ENCODE measurements at places on chromosomes 7 and 10.

DNA sequence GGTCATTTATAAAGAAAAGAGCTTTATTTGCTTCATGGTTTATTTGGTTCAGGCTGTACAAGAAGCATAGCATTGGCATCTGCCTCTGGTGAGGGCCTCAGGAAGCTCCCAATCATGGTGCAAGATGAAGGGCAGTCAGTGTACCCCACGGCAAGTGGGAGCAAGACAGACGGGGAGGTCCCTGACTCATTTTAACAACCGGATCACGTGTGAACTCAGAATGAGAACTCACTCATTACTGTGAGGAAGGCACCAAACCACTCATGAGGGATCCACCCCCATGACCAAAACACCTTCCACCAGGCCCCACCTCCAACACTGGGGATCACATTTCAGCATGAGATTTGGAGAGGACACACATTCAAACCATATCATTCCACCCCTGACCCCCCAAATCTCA is 15.7 kb upstream of the CRYGN start:
- DNase-seq = no peak

- DNase-seq = no peak
These were observed 2.6 kb upstream of the ZNF438 start for GRCh38 chr10:31034098-31034909.

DNA sequence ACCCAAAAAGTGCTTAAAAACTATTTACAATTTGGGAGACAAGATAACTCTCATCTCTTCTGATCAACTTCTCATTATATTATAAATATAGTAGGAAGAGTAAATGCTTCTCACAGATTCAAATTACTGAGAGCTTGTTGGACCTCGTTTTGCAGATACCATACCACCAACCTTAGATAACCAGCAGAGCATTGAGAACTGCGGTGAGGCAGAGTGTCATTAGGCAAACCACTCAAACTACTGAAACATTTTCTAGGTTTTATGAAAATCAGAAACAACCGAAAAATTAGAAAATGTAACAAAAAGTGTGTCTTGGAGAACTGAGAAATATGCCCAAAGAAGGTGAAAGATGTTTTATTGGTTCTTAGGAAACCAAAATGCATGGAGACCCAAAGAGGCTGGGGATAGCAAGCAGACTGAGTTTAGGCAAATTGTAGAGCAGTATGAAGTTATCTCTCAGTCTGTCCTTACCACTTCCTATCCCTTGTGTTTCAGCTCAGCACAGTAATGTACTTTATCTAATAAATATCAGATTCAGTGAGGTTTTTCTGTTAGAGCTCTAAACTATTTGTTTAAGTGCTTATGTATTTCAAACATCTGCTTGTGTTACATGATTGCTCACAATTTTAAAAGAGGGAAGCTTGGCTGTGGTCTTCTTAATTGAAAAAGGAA is 77.9 kb downstream of the HECTD2 start:
- DNase-seq = no peak

DNA sequence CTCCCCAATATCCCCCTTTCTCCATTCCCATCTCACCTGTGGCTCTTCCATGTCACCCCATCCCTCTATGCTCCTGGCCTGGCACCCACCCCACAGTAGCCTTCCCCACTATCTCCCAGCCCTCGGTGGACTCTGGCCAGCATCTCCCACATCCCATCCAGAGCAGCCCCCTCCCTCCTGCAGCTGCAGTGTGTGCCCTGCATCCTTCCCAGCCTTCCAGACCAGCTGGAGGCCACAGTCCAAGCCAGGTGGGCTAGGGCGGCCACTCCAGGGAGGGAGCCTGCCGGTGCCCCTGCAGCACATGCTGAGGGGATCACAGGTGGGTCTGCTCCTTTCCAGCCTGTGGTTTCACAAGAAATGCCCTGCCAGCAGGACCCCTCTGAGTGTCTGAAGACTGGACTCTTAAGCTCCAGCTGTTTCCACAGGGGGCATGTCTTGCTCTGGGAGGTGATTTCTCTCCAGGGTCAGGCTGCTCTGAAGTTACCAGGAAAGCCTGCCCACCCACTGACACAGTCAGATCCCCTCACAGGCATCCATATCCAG is 90.9 kb upstream of the PPIF start:
- no peak for DNase-seq

- no peak for DNase-seq
These were observed 283.4 kb downstream of the TFEC start for GRCh38 chr7:115747174-115747573.

DNA sequence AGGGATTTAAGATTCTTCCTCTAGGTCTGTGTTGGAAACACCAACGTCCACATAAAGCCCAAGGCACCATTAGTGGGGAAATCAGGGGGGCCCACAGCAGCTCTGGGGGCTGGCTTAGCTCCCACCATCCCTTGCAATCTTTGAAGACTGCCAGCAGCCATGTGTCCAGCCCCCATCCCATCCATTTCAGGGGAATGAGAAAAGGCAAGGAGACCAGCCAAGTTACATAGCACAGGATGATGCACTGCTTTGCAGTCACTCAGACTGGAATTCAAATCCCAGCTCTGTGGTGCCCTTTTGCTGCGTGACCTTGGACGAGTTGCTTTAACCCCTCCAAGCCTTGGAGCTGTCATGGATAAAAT is 108.9 kb upstream of the ZMIZ1 start:
- no peak for DNase-seq

GRCh38 chr7:18552943-18553604 is 57.5 kb downstream of the HDAC9 start:
- DNase-seq = no peak

DNA sequence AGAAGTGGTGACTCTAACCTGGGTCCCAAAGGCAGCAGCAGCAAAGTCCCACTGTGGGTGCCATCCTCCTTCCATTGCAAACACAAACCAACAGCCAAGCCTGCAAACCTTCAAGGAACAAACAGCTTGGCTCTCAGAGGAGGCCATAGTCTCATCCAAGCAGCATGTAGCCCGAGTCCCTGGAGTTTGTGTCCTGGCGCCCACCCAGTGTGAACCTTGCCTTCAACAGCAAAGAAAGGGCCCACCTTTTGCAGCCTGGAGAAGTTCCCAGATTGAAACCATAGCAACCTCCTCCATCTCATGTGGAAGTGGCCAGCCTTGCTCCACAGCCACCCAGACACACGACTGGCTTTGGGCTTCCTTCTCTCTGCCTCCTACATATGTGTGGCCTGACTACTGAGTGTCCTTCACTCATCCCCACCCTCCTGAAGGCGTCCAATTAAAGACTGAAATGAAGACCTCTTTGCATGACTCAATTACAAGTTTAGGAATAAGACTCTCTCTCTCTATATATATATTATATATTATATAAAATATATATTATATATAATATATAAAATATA is 106.1 kb downstream of the C10orf90 start:
- DNase-seq = no peak

GRCh38 chr7:131945957-131946544 is 389.6 kb upstream of the PODXL start:
- DNase-seq = no peak

DNA sequence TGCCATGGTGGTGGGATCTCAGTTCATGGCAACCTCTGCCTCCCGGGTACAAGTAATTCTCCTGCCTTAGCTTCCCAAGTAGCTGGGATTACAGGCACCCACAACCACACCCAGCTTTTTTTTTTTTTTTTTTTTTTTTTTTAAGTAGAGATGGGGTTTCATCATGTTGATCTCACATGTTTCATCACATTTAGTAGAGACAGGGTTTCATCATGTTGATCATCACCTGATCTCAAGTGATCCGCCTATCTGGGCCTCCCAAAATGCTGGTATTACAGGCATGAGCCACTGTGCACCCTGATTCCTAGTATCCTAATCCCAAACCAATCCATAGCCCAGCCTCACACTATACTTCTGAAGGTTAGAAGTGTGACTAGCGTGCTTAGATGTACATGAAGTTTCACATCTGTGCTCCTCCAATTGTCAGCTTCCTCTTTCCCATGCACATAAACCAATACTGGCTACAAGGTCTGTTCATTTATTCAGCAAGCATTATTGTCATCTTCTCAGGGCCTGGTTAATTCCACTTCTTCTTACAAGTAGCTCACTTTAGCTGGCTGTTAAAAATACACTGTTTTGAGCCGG is 6.8 kb upstream of the NAT16 start:
- DNase-seq = no peak

DNA sequence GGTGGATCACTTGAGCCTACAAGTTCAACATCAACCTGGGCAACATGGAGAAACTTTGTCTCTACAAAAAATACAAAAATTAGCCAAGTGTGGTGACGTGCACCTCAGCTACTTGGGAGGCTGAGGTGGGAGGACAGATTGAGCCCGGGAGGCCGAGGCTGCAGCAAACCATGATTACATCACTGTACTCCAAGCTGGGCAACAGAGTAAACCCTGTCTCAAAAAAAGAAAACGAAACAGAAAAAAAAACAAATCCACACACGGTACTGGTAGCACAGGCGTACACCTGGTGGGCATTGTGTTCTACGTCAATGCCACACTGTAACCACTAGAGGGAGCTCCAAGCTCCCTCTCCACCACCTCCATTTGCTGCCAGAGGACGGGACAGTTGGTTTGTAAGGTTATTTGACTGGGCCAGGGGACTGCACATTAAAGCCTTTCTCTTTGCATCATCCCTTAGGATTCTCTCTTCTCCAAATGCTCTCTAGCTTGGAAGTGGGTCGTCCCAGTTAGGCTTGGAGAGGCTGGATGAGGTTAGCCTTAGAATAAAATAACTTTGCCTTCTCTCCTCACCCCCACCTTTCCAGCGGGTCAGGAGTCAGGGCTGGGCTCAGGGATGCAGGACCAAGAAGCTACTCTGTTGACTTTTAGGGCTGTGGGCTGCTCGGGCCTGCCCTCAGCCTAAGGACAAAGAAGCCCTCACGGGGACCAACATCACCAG is 130.8 kb downstream of the SORBS1 start:
- no peak for DNase-seq

DNA sequence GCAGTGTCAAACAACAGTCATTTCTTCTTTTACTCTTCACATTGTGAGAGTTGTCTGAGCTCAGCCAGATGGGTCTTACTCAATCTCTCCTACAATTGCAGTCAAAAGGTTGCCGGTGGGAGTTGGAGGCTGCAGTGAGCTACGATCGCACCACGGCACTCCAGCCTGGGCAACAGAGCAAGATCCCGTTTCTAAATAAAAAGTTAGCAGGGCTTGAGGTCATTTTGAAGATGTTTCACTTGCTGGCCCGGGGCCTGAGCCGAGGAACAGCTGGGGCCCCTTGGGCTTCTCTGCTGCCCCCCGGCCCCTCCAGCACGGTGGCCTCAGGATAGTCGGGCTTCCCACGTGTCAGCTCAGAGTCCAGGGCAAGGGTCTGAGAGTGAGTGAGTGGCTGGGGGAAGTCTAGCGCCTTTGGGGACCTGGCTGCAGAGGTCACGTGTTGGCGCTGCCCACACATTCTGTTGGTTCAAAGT is 40.4 kb downstream of the GTF2IRD1 start:
- DNase-seq = no peak

DNA sequence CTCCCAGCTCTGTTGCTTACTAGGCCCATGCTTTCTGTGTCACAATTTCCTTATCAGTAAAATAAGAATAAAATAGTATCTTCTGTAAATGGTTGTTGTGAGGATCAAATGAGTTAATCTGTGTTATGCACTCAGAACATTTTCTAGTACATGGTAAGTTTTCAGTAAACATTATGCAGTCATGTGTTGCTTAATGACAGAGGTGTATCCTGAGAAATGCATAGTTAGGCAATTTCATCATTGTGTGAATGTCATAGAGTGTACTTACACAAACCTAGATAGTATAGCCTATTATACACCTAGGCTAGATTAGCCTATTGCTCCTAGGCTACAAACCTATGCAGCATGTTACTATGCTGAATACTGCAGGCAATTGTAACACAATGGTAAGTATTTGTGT is 4.4 kb downstream of the PTTG1IP2 start:
- DNase-seq = no peak

DNA sequence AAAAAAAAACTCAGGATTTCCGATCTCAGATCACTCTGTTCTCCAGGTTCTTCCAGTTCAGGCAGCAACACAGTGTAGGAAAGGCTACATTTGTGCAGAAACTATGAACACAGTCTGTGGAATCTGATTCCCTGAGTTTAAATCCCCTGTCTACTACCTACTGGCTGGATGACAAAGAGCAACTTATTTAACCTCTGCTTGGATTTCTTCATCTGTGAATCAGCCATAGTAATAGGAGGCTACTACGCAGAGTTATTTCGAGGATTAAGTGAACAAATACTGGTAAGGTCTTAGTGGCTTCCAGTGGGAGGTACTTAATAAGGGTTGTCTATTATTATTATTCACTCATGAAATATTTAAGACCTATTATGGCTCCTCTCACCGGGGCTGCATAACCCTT is 44.3 kb upstream of the PDCD4 start:
- no peak for DNase-seq

GRCh38 chr7:45157653-45158401 is at the start of gene RAMP3:
TSS of gene RAMP3 (plus strand) at chr7:45157791. CDS start at chr7:45157829, 38 bp downstream.
- no peak for DNase-seq

DNA sequence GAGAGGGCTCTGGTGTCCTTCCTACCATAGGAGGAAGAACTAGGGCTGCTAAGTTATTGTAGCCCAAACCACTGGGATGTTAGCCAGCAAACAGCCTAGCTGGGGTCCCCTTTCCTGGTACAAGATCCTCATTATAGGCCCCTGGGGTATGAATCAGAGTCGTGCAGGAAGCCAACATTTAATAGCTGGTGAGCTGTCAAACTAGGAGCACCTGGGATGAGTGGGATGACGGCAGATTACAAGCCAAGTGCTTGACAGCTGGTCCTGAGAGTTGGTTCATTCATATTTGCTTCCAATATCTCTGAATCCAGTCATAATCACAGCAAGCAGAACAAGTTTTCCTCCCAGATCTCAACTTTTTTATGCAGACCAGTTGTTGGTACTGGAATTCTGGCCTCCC is 25.1 kb upstream of the DNAJB12 start:
- no peak for DNase-seq

- no peak for DNase-seq
These were observed 291.2 kb upstream of the MBL2 start for GRCh38 chr10:53063805-53064204.

GRCh38 chr7:30815951-30816644 is 44.9 kb downstream of the MINDY4 start:
- DNase-seq = no peak

- no peak for DNase-seq
These were observed 229.8 kb upstream of the YAE1 start for GRCh38 chr7:39336442-39336841.

- DNase-seq = no peak
These were observed 108.5 kb downstream of the TCERG1L start for GRCh38 chr10:131202990-131203389.

DNA sequence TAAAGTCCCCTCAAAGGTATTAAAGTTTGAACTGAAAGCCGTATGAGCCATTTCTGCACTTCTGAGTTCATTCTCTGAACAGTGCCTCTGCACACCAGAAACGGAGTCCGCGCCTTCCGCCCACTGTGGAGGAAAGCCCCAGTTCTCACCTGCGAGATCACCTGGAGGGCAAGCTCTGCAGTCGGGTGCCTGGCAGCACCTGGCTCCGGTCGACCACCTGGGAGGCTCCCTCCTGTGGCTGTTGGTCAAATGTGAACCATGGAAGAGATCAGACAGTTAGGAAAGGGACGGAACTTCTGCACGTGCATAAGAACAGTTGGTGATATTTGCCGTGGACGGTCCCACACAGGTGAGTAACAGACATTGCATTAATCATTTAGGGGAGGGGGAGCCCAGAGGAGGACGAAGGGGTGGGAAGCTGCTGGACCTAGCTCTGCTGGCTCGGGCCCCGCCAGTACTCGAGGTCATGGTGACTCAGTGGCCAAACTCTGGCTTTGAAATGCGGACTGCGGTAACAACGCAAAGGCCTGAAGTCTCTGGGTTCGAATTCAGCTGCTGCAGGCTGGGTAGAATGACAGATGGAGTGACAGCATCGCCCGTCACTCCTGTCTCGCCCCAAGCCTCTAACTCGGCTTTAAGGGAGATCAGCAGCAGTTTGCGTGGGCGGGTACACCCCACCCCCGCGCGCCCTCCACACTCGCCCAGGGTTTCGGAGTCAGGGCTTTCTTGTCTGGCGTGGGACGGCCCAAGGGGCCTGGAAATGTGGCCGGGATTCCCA is 1.7 kb upstream of the DPYSL4 start:
- DNase-seq = no peak

Data from NCI-H1436 treated with DMSO at 0.1 percent for 48 hours (cell line).